ENCODE measurements at places on chromosomes 11 and 22.
A peak's percentile ranks its signal among the peaks of the same experiment; 100 is the strongest.

GRCh38 chr11:44171518-44171917 lies 76.0 kb downstream of the EXT2 start:
- no peak for DNase-seq

DNA sequence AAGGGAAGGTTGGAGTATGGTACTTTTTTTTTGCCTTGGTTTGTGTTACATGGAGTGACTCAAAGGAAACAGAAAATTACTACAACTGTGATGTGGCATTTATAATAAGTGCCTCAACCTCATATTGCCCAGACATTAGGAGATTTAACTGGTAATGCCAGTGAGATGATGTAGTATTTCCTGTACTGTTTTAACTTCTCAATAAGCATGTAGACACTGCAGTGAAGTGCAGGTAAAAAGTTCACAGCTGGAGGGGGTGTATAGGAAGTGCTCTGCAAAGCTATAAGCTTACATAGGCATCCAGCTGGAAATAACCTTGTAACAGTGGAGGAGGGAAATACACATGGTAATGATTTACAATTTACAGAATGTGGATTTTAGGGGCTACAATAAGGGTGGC lies 138.2 kb upstream of the MTMR2 start:
- no peak for DNase-seq

GRCh38 chr22:50731811-50732624 lies 6.0 kb upstream of the ACR start:
- DNase-seq, result peak; percentile 46

DNA sequence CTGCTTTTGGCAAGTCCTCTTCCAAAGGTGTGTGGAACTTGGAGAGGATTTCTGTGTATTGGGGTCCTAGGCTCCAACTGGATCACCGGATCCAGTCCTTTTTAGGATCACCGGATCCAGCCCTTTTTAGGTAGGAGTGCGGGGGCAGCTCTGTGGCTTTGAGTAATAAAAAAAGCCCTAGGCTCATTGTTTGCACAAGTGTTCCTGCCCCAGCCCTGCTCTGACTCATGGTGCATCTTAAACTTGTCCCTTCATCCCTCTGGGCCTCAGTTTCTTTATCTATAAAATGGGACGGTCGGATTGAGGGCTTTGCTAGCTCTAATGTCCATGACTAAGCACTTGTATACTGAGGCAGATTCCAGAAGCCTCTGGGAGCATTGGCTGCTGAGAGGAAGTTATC lies 22.7 kb upstream of the CD44 start:
- no peak for DNase-seq

- DNase-seq, result no peak
Observed at GRCh38 chr22:47124451-47124881, 362.0 kb downstream of the TBC1D22A start.

GRCh38 chr11:77967121-77967520 lies 27.3 kb downstream of the INTS4 start:
- DNase-seq, result no peak

- no peak for DNase-seq
Observed at GRCh38 chr11:57709802-57710367, 2.1 kb downstream of the MED19 start.

DNA sequence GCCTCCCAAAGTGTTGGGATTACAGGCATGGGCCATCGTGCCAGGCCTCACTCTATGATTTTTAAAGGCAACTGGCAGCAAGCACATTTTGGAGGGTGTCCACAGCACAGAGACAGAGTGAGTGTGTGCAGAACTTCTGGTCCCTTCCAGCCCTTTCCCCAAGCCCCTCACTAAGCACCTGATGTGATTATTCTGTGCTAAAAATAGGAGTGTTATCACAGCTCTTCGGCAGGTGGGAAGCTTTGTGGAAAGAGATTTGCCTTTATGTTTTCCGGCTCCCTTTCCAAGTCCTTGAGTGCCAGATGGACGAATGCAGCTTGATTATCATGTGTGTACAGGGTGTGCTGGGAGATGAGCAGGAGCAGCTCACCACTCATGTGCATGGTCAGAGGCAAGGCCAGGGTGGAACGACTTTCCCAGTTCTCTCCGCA lies 310.8 kb downstream of the DDX10 start:
- DNase-seq, result no peak

DNA sequence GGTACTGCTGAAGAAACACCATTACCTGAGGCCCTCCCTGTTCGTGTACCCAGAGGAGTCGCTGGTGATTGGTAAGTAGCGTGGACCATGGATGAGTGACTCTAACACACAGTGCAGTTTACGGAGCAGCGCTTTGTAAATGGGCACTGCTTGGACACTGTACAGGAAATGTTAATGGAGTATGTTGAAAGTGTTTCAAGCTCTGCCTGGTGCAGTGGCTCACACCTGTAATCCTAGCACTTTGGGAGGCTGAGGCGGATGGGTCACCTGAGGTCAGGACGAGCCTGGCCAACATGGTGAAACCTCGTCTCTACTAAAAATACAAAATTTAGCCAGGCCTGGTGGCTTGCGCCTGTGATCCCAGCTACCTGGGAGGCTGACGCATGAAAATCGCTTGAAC lies 29.7 kb downstream of the XRCC6 start:
- DNase-seq, result no peak

- no peak for DNase-seq
Observed at GRCh38 chr11:34855021-34855753, 61.0 kb downstream of the APIP start.

- no peak for DNase-seq
Observed at GRCh38 chr22:44707752-44708151, 5.7 kb downstream of the PRR5 start.

DNA sequence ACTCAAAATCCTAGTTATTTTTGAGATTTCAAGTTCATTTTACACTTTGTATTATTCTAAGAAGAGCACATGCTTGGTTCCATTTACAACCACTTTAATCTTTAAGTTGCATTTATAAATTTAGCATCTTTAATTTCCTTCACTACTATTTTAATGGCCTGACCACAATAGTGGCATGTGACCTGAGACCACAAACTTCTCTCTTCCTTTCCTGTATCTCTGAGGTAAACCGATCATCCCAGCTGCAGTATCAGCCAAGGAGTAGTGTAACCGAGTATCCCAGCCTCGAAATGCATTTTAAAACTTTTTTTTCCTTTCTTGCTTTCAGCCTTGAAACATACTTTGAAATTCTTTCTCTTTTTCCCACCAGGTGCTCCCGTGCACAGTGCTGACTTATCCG lies 28.7 kb upstream of the CBX6 start:
- no peak for DNase-seq

DNA sequence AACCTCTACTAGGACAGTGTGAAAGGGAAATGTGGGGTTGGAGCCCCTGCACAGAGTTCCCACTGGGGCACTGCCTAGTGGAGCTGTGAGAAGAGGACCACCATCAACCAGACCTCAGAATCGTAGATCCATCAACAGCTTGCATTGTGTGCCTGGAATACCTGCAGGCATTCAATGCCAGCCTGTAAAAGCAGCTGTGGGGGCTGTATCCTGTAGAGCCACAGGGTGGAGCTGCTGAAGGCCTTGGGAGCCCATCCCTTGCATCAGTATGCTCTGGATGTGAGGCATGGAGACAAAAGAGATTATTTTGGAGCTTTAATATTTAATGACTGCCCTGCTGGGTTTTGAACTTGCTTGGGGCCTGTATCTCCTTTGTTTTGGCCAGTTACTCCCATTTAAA lies 46.3 kb downstream of the PGR start:
- no peak for DNase-seq

DNA sequence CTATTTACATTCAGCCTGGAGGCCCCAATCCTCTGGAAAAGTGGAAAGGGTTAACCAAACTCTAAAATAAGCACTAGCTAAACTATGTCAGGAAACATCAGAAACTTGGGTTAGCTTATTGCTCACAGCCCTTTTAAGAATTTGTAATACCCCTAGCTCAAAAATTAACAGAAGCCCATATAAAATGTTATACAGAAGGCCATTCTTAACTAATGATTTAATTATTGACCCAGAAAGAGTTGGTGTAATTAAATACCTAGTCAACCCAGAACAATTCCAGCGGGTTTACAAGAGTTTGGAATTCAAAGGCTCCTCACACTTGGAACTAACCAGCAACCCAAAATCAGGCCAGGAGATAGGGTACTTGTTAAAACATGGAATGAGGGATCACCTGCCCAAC lies 88.8 kb downstream of the PIWIL4 start:
- no peak for DNase-seq
